ENCODE measurements at places on chromosomes 3 and 15.

DNA sequence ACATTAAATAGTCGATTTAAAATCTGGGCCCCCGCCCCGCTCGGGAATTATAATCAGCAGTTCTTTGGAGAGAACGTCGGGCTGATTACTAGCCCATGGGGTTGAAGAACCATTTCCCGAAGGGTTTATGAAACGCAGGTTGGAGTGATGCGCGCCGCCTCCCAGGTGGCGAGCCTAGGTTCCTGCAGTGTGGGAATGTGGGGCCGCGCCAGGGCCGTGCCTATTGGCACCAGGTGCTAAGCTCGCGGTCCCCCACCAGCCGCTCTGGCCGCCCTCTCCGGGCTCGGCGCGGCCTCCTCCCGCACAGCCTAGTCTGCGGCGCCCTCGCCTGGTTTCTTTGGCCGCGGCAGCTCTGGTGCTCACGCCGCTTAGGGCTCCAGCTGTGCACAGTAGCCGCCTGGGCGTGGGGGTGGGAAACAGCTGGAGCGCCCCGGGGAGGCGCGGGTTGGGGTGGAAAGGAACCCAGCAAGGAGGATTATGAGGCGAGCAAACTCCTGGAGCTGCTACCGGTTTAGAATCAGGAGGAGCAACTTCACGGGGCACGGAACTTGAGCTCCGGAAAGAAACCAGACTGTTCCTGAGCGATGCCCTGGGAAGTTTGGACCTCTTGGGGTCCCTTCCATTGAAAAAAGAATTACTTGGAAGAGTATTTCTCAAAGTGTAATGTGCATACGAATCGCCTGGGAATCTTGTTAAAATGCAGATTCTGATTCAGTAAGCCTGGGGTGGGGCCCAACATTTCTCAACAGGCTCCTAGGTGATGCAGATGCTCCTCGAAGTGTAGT, 5.6 kb upstream of the MECOM start:
- peak; percentile 82 for DNase-seq

- peak; percentile 32 for DNase-seq
Measured at GRCh38 chr3:156509189-156510174, 45.4 kb downstream of the SSR3 start.

- no peak for DNase-seq
Measured at GRCh38 chr15:78904599-78905358, 32.1 kb downstream of the MORF4L1 start.

GRCh38 chr3:112761062-112761638, 85.5 kb downstream of the CD200R1L start:
- no peak for DNase-seq

DNA sequence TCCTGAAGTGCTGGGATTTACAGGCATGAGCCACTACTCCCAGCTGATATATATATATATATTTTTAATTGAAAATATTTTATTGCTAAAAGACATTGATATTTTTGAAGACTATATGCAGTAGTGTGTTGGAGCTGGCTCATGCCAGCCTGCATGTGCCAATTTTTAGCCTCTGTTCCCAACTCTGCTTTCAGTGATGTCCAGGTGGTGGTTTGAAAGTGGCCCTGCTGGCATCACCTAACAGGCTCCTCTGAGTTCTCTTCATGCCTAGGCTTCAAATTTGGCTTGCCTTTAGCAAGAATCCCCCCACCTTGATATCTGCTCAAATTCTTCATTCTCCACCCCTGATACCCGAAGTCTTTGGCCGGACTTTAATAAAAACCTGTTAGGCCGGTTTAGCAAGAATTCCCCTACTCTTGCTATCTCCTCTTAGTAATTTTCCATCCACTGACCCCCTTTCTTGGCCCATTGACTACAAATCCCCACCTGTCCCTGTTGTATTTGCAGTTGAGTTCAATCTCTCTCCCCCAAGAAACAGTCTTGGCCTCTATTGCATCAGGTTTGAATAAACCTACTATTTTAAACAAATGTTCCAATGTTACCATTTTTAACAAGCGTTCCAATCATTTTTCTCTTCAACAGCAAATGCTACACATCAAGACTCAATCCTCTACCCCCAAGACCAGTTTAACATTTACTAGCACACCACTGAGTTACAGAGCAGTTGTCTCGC, 23.9 kb upstream of the CTSH start:
- no peak for DNase-seq

DNA sequence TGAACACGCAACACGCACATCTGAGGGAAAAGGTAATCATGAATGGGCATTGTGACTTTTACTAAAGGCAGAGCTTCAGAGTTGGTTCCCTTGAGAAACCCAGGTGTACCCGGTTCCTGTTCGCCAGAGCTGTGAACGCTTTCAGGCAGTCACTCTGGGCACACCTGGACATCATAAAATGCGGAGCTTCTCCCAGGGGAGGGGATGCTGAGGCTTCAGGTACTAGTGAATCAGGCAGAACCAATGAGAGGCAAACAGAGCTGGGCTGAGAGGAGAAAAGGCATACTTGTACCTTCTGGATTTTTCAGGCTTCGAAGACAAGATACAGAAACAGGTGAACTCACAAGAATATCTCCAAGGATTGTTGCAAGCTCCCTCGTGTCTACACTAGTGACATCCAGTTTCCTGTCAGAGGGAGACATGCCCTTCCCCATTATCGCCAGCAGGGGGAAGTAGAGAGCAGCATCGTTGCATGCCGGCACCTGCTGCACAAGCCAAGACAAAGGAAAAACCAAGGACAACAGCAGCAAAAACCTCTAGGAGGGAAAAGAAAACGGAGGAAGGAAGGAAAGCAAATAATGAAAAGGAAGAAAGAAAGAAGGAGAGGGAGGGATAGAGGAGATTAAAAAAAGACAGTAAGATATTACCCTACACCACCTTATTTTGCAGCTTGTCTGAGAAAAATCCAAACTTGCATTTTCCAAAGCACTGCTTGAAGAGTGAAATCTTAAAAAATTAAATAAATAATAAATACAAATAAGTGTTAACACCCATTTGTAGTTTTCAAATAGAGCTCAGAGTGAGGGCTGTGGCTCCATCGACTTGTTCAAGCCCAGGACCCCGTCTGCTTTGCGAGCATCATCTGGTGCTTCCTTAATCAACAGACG, 2.0 kb downstream of the AHSG start:
- peak; percentile 52 for DNase-seq

DNA sequence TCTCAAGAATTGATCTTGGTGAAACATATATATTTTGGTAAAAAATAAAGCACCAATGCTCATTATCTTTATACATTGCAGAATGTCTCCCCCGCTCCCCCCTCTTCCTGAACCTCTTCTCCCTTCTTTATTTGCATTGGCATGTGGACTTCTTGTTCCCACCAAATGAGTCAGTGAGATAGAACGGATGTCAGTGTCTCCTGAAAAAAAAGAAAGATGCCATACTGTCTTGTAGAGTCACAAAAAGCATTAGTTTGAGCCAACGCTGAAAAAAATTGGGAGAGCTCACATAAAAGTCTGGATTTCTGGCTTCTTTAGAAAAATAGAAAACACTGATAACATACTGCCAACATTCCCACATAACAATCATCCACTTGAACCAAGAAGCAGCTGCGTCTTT, 32.0 kb upstream of the STXBP5L start:
- DNase-seq, result no peak

DNA sequence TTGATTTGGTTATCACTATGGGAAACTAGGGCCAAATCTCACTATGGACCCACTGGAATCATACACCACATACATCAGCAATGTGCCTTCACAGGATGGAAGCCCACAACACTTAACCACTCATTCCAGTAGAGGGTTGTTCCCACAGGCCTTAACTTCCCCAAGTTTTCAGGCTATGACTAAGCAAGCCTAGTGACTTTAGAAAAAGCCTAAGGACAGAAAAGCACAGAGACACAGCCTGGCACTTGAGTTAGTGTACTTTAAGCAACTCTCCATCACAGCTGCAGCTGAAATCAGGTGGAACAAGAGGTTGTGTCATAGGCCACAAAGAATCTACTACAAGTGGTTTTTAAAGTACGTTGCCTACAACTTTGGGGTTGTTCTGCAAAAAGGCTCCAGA, 128.7 kb downstream of the LRRN1 start:
- DNase-seq, result no peak

DNA sequence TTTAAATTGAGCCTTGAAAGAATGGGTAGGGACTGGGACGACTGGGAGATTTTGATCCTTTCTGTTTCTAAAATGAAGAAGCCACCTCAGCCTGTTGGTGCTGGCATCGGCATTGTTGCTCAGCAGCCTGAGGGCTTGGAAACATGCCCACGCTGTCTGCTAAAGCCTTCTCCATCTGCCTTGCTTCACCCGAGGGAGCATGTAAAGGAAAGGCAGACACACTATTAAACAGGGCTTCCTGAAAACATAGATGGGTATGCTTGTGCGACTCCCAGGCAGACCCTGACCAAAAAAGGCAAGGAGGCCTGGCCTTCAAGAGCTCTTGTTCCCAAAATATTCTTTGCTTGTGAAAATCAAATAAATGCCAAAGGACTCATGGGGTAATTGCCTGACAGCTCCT, 84.2 kb upstream of the SLC4A7 start:
- DNase-seq, result no peak

DNA sequence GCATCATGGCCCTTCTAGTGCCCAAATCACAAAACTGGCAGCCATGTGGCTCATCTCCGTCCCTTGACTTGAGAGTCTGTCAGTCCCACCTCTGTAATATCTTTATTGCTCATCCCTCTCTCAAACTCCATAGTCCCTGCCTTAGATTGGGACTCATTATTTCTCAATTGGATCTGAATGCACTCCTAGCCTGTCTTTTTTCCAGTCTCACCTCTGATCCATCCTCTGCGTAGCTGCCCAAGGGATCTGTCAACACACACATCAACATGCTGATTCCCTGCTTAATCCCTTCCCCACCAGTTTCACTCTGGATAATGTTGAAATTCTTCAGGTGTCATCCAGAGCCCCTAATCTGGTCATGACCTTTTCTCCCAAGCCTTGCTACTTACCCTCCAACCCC, 39.3 kb downstream of the NMNAT3 start:
- no peak for DNase-seq

DNA sequence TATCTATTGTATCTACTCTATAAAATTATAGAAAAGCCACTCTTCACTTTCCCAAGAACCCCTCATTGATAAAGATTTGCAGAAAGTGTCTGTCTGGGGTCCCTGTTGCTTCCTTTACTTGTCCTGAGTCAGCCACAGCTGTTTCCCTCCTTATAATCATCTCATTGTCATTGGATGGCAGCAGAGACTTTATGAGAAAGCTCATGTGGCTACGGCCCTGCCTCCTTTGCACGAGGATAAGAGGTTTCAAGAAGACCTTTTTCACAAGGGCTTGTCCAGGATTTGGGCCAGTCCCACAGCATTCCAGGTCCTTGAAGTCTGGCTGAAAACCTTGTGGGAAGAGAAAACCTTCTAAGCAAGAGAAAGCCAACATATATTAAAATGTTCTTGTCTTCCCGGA, 41.9 kb upstream of the THBS1 start:
- DNase-seq, result no peak

- DNase-seq, result no peak
Measured at GRCh38 chr3:50675179-50676030, 678 bp downstream of the DOCK3 start.

DNA sequence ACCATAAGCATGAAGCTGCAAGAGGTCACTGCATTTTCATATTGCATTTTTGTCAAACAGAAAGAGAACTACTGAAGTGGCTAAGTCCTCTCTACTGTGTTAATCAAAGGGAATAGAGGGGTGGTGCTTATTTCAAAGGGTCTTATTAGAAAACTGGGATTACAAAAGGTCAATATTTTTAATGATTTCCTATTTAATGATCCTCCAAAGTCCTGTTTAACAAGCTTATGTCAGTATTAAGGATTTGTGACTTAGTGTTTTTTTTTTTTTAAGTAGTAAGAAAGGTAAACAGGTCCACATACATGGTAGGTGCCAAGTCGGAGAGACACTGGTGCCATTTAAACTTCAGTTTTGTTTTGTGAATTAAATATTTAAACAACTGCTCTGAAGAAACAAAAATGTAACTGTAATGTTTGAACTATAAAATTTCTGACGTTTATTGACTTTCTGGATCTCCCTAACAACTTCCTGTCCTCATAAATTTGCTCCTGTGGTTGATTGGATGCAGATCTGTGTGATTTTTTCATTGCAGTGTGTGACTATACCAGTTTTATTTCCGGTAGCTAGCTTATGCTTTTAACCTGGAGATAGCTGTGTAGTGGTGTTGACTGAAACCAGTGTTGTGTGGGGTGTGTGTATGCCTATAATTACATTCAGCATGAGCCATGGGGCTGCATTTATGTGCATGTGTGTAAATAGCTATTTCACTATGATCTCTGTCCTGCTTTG, 8.6 kb upstream of the CACNA1D start:
- DNase-seq, result no peak

DNA sequence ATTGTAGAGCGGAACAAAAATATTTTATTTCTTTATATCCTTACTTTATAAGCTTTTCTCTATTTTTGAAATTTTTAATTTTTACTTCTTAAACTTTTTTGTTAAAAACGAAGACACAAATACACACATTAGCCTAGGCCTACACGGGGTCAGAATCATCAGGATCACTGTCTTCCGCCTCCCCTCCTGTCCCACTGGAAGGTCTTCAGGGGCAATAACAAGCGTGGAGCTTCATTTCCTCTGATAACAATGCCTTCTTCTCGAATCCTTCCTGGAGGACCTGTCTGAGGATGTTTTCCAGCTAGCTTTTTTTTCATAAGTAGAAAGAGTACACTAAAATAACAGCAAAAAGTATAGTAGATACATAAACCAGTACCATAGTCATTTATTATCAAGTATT, 77.7 kb upstream of the DGKG start:
- no peak for DNase-seq

DNA sequence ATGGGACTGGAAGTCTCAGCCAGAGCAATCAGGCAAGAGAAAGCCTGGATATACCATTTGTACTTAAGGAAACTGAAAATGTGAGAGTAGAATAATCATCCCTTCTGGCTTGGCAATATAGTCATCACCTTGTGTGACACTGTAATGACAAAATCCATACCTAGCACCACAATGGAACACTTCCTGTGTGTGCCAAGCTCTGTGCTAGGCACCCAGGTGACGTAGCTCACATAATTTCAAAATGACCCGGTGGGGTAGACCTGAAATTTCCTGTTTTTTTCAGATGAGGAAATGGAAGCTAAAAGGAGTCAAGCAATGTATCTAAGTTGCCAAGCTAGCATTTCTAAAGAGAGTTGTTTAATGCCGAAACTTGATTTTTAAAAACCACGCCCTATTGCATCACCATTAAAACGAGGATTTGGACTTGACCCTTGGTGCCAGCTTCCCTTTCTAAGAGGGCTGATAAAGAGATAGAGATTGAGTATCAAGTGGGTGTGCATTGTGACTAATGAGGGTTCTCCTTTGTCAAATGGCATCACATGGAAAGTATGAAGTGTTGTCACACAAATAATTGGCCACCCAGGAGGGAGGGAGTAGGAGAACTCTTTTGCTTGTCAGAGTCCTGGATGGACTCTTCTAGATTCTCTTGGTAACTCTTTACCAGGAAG, 141.3 kb upstream of the PDZRN3 start:
- no peak for DNase-seq

DNA sequence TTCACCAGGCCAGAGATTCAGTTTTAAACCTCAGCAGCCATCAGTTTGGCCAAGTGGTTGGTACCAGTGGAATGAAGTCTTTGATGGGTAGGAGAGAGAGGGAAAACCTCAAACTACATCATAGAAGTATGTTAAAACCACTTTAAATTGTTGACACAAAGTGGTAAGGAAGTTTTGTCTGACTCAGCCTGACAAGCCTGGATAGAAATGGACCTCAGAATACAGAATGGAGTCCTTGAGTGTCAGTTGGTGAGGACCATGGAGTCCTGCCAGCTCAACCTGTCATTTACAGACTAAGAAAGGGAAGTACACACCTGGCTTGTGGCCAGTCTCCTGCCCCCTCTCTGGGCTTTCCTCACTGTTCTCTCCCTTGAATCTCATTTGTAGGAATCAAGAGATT, 12.1 kb downstream of the EAF1 start:
- no peak for DNase-seq

Measured in HuH-7.5 (cell line).